A549 (cell line): ENCODE measurements at places on chromosomes 7 and 10.

GRCh38 chr10:45422207-45422865 lies 48.3 kb downstream of the ALOX5 start:
- DNase-seq = no peak

DNA sequence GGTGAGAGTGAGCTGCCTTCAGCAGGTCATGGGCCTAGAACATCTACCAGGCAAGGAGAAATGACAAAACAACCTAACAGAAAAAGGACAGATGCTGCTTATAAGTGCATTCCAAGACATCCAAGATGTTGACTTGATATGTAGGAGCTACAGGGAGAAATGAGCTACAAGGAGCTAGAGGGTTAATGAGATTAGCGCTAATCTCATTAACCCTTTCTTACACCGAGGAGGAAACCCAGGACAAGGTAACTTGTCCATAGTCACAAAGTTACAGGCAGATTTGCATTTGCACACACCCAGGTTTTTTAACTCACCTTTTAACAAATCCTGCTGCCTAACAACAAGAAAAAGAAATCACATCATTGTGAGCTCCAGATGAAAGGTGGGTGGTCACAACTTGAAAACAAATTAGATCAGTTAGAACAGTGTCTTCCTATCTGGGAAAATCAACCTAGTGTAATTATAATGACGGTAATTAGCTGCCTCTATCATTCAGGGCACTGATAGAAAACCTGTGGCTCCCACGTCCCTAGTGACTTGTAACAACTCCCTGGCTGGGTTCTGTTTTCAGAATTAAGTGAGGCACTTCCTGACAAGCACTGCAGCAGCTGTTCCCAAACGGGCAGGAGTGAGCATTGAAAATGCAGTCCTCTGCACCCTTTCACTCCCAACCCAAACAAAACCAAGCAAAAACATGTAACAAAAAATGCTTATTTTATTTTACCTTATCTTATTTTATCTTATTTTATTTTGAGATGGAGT lies 5.7 kb downstream of the KIAA1549 start:
- no peak for DNase-seq

DNA sequence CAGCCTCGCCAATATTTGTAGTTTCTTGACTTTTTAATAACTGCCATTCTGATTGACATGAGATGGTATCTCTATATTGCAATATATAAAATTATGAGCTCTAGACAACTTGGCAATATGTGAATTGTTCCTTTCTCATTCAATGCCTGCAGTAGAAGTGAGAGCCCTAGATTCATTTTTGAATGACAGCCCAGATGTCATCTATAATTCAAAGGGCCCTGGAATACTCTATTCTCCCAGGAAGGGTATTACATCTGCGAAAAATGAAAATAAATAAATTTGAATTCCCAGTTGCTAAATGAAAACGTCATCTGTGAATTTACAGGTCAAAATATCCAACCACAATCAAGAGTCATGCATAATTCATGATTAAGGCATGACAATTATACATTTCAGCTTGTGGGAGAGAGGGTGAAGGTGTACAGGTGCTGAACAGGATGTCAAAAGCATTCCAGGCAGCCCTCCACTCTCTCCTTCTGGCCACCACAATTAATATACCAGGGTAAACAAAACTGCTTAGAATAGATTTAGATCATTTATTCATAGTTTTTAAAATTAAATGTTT lies 1147.3 kb downstream of the XPNPEP1 start:
- no peak for DNase-seq

GRCh38 chr7:100398239-100398638 lies 25.0 kb downstream of the PILRA start:
- no peak for DNase-seq

DNA sequence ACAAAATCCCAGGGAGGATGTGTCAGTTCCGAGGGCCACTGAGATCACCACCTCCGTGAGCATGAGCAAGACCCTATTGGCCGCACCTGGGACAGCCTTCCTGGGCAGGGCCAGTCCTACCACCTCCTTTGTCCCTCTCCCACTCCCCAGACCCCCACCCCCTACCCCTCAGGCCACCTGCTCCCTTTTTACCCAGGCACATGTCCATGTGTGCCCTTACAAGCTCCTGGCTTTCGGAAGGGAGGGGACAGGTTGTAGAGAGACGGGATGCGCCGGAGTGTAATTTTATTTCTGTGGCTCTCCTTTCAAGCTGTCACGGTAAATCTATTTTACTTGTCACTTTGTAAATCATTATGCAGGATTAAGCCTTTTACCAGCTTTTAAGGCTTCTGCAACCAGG lies 20.9 kb downstream of the ZMIZ1 start:
- no peak for DNase-seq

GRCh38 chr7:11931307-11931706 lies 99.3 kb upstream of the THSD7A start:
- DNase-seq = no peak

DNA sequence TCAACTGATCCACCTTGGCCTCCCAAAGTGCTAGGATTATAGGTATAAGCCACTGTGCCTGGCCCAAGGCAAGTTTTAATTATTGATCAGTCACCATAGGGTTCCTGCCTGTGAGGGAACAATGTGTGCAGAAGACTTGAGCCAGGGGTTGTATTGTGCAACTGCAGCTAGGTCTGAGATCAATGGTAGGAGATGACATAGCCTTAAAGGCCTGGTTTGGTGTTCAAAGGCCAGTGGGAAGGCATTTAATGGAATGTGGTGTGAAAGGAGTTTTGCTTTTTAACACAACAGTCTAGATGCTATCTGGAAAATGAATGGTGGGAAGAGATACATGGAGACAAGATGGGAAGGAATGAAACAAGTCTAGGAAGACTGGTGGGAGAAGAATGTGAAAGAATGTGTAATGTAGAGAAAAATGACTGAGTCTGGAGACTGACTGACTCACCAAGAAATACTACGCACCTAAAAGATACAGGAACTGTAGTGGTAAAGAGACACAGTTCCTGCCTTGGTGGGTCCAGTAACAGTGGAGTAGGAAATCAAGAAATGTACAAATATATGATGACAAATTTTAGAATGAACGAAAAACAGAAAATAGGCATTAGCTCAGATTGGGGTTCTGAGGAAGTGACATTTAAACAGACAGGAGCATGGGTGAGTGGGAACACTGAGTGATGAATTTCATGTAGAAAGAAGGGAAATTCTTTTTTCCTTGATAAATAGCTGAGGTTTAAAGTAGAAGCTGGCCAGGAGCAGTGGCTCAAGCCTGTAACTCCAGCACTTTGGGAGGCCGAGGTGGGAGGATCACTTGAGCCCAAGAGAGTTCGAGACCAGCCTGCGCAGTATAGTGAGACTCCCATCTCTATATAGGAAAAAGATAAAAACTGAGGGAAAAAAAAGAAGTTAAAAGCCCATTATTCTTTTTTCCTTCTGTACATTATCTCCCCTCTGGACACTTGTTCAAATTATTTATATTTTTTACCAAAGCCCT lies 9.4 kb downstream of the HNRNPF start:
- DNase-seq = no peak
